Stimulated activated CD4-positive, alpha-beta T cell treated with anti-CD3 and anti-CD28 coated beads, Interleukin-1b, Interleukin-23, amount 100 ng/mL, for 1 hour (primary cell): ENCODE measurements at places on chromosomes 13 and 19.

GRCh38 chr19:49896863-49897621 lies at the start of gene IL4I1:
IL4I1 (minus strand) TSS chr19:49896887; CDS start chr19:49896160, 727 bp downstream.
- DNase-seq, result peak; percentile 30

GRCh38 chr13:22903301-22903700 lies 277.5 kb upstream of the SGCG start:
- no peak for DNase-seq

DNA sequence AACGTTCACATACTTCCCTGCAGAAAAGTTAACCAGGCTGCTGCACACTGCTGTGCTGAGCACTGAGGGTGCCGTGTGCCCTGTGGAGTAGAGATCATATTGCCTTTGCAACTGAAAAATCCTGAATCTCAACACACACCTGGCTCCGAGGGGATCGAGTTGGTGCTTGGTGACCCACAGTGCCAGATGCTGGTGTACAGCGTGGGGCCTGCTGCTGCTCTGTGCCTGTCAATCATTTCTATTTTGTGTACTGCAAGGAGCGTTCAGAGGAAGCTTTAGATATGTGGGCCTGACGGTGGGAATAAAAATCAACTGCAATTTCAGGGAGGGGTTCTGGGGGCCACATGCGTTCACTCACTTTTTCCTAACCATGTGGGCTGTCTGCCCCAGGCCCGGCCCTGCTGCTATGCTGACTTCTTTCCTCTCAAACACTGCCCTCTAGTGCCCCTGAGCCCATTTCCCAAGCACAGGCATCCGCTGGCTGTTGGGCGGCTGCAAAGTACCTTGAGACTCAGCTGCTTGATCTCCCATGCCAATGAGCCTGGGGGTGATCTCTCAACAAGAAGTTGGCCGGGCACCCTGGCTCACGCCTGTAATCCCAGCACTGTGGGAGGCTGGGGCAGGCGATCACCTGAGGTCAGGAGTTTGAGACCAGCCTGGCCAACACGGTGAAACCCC lies 9.7 kb upstream of the LENG8 start:
- no peak for DNase-seq

DNA sequence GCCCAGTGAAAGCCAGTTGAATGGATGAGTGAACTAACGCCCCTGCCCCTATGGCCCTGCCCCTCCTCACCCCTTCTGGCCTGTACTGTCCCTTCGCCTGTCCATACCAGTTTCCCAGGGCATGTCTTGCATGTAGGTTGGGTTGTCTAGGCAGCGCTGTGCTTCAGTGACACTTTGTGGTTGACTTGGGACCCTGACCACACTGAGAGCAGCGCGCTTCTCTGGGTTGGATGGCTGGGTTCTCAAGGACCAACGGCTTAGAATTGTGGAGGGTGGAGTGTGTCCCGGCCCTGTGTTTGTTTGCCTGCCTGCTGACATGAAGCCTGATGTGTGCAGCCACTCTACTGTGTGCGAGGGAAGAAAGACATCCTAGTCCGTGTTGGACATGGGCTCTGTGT lies 15.8 kb downstream of the GATAD2A start:
- DNase-seq, result no peak

GRCh38 chr13:77696006-77696878 lies 1.2 kb upstream of the SLAIN1 start:
- no peak for DNase-seq

- DNase-seq, result no peak
Measured at GRCh38 chr19:40280608-40281221, 4.4 kb downstream of the AKT2 start.

DNA sequence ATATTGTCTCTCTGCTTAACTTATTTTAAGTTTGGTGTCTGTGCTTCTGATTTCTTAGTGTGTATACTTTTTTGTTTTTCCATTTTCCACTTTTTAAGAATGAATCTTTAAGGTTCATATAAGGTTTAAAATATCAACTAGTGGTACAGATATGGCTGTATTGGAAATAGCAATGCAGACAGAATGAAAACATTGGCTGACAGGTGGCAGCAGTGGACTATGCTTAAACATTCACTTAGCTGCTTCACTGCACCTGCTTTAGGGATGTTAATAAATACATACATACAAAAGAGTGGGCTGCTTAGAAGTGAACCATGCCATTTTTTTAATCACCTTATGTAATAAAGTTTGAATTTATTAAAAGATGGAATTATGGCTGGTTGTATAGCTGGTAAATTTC lies 27.3 kb downstream of the TM9SF2 start:
- DNase-seq, result peak; percentile 12

- DNase-seq, result no peak
Measured at GRCh38 chr13:84430015-84430414, 547.7 kb upstream of the SLITRK1 start.

DNA sequence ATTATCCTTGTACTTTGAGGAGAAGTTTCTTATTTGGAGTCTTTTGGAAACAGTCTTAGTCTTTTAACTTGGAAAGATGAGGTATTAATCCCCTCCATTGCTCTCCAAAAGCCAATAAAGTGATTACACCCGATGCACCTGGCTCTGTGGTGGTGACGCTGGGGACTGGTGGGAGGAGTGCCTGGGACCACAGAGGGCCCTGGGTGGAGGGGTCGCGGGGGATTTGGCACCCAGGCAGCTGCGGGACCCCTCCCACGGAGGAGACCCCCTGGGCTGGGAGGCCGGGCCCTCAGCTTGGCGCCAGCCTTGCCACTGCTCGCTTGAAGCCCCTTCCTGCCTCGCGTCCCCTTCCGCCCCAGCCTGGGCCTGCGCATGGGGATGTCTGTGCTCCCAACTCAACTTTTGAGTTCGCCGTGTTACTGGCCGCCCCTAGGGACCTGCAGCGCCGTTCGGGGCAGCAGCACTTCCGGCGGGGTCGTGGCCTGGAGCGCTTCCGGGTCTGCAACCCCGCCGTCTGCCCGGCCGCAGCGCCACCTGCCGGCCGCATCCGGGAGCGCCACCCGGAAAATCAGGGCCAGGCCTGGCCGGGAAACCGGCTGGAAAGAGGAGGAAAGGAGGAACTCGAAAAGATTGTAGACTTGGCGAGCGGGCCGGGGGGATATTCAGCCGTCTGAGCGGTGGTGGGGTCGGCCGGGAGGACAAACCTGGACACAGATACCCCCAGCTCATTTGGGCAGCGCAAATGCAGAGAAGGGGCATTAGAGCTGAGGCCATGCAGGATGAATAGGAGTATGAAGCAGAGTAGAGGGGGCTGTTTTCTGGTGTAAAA lies 8.4 kb downstream of the PEAK3 start:
- DNase-seq, result peak; percentile 59

- DNase-seq, result no peak
Measured at GRCh38 chr13:24116131-24116530, 44.4 kb upstream of the SPATA13 start.

- DNase-seq, result no peak
Measured at GRCh38 chr13:114067886-114068651, 64.4 kb downstream of the RASA3 start.

- DNase-seq, result no peak
Measured at GRCh38 chr19:57655443-57655842, 13.3 kb upstream of the ZSCAN4 start.

GRCh38 chr13:99883805-99884204 lies 87.8 kb downstream of the ZIC5 start:
- DNase-seq, result no peak

- DNase-seq, result no peak
Measured at GRCh38 chr19:17125062-17125727, 49.6 kb downstream of the MYO9B start.

GRCh38 chr13:50720861-50721671 lies 122.4 kb downstream of the DLEU7 start:
- no peak for DNase-seq

DNA sequence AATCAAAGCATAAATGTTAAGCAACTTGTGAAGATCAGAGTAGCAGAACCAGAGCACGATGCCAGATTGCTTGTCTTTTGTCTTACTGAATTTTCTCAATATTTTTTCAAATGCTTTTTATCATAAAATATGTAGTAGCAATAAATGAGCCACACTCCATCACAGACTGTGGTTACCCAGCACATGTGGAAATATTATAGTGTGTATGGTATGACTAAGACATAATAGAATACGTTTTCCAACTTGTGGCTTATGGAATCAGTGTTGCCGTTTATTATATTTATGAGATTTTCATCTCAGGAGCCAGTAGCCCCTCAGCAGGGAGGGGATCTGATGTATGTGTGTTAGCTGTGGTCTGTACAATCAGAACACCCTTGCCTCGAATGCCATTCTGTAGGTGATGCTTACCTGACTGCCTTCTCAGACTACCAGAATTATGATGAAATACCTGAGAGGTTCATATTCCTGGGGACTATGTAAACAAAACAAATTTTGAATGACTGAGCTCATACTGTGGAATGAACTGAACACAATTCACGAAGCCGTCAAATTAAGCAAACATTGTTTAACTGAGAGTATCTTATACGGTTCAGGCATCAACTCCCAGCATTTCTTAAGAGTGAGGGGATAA lies 1.9 kb downstream of the SCEL start:
- DNase-seq, result no peak

DNA sequence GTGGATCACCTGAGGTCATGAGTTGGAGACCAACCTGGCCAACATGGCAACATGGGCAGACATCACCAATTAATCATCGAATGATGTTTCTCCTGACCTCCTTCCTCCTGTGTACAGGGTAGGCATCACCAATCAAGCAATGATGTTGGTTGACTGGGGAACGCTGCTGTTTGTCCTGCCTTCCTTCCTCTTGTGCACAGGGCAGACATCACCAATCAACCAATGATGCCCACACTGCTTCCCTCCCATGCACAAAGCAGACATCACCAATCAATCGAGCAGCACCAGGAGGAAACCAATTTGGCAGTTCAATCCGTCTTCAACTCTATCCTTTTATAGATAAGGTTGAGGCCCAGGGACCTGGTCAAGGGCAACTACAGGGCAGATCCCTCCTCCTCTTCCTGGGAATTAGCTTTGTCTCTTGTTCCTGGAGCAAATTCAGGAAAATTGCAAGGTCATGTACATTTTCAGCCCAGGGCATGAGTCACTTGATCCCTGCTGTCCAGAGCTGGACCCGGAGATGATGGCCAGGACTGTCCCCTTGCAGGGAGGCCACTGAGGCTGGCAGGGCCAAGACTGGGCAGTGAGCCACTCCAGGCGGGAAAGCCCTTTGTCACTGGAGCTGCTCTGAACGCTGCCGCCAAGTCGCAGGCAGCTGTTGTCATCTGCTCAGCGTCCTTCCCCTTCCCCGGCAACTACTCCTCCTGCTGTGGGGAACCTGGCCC lies 5.3 kb upstream of the CSNK1G2 start:
- no peak for DNase-seq

DNA sequence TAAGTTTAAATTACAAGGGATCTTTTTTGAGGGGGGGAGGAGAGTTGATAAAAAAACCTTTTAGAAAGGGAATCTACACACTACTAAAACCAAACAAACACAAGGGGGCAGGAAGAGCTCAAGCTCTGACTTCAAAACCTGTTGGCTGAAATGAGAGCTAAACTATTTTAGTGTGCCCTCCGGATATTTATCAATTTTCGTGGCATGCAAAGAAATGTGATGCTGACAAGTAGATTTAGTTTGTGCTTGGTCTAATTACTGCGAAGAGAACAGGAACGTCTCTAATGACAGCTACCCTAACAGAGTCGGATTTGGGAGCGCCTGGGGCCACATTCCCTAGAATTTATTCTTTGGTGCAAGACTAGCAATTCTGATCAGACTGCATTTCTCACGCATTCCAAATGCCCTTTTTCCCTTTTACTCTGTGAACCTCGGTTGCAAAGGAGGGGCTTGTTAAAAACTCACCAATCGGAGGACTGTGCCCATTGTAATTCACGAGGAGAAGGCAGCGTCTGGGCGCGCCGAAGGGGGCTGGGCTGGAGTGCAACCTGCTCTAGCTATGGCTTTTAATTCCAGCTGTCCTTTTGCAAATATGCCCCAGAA lies 802 bp upstream of the FREM2 start:
- no peak for DNase-seq

DNA sequence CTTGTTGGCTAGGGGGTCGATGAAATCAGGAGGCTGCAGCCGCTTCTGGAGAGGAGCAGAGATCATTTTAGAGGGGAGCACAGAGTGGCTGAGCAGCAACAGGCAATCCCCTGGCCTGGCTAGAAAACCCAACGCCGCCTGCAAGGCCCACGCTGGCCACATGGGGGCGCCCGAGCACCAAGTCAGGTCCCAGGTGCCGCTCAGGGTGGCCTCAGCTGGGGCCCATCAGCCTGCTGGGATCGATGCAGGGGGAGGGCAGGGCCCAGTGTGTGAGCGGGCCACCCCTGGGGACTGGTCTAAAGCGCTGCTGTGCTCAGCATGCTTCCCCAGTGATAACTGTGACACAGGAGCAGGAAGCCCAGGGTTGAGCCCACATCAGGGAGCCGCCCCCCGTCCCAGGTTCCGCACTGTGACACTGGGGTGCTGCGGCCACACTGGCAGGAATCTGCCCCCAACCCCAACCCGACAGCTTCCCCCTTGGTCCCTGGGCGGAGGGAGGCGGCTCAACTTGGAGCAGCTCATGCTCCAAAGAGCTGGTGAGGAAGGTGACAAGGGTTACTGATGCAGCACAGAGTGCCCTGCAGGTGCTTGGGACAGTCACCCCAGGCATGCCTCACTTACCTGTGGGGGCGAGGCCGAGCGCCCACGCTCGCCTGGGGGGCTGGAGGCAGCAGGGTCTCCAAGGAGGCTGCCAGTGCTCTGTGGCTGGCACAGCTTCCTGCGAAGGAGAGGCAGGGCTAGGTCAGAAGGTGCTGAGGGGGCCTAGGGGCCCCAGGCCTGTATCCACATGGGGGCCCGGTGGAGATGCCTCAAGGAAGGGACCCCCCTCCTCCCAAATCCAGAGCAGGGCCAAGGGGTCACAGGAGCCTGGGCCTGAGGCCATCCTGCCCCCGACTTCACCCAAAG lies 13.3 kb upstream of the ISYNA1 start:
- peak; percentile 73 for DNase-seq

- DNase-seq, result peak; percentile 68
Measured at GRCh38 chr13:30744056-30744680, 8.8 kb downstream of the ALOX5AP start.

- no peak for DNase-seq
Measured at GRCh38 chr13:51269039-51269438, 46.8 kb downstream of the FAM124A start.

- no peak for DNase-seq
Measured at GRCh38 chr13:28179974-28180373, 41.6 kb downstream of the PAN3 start.

DNA sequence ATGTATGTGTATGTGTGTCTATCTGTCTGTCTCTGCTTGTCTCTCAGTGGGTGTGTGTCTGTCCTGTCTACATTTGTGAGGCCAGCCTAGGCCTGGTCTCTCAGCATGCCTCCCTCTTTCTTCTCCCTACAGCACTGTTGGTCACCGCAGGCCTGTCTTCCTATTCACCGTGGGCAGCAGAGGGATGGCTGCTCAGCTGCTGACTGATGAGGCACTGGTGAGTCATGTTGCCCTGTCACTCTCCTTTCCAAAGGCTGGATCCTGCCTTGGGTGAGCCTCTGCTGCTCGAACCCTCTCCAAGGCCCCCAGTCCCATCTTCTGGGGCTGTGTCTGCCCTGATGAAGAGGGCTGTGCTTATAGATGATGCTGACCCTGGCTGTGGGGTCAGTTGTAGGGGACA lies 6.3 kb downstream of the ZNF71 start:
- DNase-seq, result no peak

- no peak for DNase-seq
Measured at GRCh38 chr13:72456486-72456885, 270.9 kb downstream of the MZT1 start.

GRCh38 chr19:50046649-50047503 lies 21.1 kb downstream of the ZNF473 start:
- peak; percentile 35 for DNase-seq

GRCh38 chr13:102236830-102237229 lies 165.0 kb downstream of the FGF14 start:
- no peak for DNase-seq
